ENCODE measurements at places on chromosomes 2 and 18. TPM values are rescaled to one million over a fixed set of nuclear protein-coding genes. Genes with fewer than 3 reads are reported as not detected.

DNA sequence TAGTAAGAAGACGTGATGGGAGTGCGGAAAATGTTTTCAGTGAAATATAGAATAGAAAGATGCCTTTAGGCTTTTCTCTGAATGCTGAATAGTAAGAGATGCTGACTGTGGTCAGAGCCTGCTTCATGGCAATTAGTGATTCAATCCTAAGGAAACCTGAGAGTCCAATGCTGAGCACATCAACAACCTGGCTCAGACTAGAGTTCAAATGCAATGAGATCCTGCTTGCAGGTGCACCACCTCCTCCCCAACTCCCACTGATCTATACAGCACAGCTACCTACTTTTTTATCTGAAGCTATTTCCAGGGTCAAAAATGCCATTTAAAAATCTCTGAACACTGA is 65.4 kb downstream of the AAK1 start:
- no peak for DNase-seq

Gene IMPACT
- polyA plus RNA-seq, result 5.0 TPM

Gene CHST10
- polyA plus RNA-seq, result 5.6 TPM

DNA sequence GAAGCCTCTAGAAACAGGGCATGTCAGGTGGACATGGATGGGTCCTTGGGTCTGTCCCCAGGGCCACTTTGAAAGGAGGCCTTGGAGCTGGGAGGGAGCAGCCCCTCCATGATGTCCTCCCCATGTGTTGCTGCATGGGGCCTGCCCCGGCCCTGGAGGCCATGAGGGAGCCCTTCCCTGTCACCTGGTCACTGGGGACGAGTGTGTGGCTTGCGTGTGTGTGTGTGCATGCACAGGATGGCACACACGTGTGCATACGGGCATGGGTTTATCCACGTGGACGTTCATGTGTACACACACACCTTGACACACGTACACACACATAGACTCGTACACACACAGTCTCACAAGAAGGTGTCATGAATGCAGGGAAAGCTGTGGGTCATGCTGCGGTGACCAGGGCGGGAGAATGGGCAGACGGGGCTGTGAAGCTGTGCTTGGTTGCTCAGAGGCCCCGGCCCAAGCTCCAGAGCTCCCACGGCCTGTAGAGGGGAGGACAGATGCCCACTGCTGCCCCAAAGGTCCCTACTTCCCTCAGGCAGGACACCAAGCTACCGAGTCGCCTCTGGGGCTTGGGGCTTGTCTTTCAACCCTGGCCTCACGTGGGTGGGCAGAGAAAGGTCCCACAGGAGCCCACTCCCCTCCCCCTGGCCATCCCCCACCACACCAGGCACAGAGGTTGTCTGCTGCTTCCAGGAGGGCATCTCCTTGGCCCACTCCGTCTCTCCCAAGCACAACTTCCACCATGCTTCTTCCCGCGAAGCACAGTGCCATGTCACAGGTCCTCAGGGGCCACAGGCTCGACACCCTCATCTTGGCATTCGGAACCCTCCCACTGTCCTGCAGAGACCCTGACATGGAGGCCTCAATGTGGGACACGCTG is 42.3 kb upstream of the GPC1 start:
- DNase-seq, result no peak

DNA sequence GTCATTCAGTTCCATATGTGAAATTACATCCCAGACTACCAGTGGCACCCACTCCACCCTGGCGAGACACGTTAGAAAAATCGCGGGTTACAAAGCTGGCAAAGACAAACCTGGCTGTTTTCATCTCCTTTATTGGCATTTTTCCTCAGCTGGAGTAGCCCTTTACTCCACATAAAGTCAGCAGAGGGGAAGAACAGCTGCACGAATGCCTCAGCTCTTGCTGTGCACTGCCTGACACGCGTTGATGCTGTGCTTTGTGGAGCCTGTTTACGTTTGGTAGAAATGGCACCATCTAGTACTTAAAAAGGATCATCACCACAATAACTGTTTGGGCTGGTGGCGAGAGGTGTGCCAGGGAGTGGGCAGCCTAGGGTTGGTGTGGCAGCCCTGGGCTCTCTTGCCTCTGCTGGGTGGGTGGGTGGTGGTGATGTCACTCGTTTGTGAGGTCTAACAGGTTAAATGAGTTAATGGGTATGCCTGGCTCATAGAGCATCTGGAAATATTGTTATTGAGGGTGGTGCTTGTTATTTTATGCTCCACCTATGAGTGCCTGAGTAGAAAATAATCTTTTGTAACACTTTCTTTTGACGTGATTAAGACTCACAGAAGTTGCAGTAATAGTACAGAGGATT is 16.4 kb downstream of the FARP2 start:
- no peak for DNase-seq

Gene CHRNA1
- polyA plus RNA-seq, result 0.07 TPM

GRCh38 chr2:53509831-53510388 is 257.7 kb upstream of the CHAC2 start:
- no peak for DNase-seq

Gene SCN3A
- 5.4 TPM for polyA plus RNA-seq

Gene GKN1
- not detected for polyA plus RNA-seq

DNA sequence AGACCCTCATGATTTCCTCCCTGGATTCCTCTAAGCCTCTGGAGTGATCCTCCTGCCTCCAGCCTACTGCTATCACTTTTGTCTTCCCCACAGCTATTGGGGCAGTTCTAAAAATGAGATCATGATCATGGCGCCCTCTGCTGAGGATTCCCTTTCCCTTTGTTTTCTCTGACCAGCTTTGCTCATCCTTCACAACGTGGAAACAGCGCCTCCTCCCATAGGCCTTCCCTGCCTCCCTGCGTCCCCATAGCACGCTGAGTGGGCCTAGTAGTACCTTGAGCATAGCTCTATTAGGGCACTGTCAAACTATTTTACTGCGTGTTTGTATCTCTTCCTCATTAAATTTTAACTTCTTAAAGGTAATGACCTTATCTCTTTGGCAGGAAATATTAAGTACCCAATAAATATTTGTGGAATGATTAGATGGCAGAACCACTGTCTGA is 207.0 kb upstream of the FANCL start:
- peak; percentile 38 for DNase-seq
